Urinary bladder (tissue), 4 donors: ENCODE measurements at places on chromosomes 7 and 10.

- DNase-seq, result no peak
These were observed 81.9 kb downstream of the PTPRN2 start for GRCh38 chr7:158505683-158506082.

GRCh38 chr10:100085596-100085995 is 3.9 kb upstream of the CPN1 start:
- no peak for DNase-seq

DNA sequence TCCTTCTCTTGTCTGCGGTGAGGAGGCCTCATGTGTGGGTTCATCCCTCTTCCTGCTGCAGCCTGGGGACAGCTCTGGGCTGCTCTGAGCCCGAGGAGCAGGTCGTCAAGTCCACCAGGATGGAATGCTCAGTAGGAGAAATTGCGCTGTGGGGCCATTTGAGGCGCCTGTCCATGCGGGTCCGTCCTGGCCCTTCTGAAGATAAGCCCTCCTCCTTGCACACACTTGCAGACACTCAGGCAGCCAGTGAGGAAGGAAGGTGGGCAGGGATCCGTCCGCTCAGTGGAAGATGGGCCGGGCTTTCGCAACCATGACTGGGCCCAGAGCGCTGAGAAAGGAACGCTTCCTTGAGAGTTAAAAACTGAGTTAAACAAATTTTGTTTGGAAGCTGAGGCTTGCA is 356.8 kb downstream of the GLRX3 start:
- no peak for DNase-seq

GRCh38 chr7:94941844-94942632 is 34.6 kb downstream of the PPP1R9A start:
- DNase-seq, result no peak

DNA sequence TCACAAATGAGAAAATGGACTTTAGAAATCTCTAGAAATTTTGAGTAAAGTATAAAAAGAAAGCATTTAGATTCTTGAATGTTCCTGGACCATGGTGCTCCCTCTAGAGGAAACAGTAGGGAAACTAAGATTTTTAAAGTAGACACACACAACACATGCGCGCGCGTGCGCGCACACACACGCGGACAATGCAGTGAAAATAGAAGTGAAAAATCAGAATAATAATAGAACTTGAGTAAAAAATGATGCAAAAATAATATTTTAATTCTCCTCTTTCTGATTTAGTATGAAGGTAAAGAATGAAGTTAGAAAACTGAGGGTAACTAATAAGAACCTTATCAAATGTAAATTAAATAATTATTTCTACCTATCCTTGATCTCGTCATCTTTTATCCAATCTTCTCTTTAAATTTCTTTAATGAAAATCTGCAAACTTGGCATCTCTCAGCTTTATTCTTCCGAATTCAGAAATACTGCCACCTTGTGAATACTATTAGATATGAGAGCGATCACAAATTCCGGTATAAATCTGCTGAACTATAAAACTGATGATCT is 117.0 kb upstream of the AMPH start:
- DNase-seq, result no peak

- no peak for DNase-seq
These were observed 18.9 kb downstream of the IFT22 start for GRCh38 chr7:101302641-101303101.

GRCh38 chr10:13632884-13633440 is 46.2 kb downstream of the PRPF18 start:
- DNase-seq, result no peak

GRCh38 chr7:103811290-103811689 is 178.2 kb downstream of the RELN start:
- DNase-seq, result no peak

DNA sequence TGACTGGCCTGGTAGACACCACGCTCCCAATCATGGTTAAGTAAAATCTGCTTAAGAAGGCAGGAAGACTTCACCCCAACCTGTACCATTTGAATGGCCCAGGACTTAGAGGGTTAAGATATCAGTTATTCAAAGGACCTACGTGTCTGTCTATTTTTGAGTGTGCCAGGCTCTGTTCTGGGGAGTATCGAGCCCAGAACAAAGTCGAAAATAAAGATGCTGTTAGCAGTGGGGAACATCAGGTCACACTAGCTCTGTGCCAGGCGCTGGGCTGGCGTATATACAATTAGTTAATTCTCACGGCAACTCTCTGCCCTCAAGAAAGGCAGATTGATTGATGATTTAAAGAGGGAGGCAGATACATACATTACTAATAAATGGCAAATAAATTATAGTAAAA is 40.5 kb upstream of the CREB5 start:
- DNase-seq, result no peak

- DNase-seq, result no peak
These were observed 346.9 kb downstream of the DNAJB6 start for GRCh38 chr7:157683747-157684156.

DNA sequence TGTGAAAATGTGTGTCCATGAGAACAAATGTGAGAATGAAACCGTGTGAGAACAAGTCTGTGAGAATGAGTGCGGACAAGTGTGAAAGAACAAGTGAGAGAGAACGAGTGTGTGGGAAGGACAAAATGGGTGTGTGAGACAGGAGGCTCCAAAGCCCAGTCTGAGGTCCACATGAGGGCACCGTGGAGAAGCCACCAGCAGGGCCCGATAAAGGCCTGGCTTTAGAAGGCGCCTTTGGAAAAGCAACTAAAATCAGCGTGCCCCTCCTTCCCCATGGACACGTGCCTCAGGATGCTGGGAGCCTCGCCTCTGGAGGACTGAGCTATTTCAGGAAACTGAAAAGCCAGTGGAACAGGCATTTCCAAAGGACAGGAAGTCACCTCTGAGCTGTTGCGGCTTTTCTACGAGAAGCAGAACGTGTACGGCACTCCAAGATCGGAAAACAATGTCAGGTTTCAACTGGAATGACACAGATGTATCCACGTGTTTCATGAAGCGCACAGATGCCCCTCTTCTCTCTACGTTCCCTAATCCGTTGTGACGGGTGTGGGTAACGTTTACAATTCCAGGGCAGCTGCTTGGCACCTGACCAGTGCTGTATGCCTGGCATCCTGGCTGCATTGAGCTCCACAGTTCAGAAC is 46.4 kb downstream of the ESYT2 start:
- DNase-seq, result no peak

GRCh38 chr10:13993169-13993568 is 337.6 kb downstream of the FRMD4A start:
- DNase-seq, result no peak

DNA sequence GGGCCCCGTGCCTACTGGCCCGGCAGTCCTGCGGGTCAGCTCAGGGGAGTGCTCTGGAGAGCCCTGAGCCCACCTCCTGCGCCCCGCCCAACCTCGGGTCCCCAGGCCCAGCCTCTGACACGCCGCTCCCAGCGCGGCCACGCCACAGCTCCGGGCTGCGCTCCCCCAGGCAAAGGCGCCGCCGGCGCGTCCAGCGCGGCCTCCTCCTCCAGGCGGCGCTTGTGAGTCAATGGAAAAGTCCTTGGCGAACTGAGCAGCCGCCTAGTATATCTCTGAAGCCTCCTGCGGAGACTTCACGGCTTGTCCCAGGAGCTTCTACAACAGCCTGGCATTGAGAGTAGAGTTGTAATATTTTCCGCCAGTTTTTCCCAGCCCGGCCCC is 29.5 kb upstream of the BMS1 start:
- no peak for DNase-seq

GRCh38 chr7:98562871-98563495 is 54.1 kb upstream of the NPTX2 start:
- DNase-seq, result no peak

DNA sequence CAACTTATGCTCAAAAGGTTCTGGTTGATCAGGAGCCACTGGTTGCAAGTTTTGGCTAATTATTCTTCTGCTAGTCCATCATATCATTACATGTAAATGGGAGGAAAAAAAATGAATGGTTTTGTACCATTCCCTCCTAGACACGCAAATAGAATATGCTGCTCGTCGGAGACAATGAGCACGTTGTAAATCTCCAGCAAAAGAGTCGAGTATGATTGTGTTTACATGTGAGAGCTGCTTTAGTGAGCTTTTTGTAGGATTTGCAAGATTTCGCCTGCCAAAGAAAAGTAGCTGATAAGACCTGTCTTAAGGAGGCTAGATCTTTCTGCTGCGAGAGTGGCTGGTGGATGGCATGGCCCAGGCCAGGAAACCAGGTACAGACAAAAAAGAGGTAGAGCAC is 109.0 kb downstream of the ZMYND11 start:
- no peak for DNase-seq
